ENCODE measurements at places on chromosomes 1 and 21.

DNA sequence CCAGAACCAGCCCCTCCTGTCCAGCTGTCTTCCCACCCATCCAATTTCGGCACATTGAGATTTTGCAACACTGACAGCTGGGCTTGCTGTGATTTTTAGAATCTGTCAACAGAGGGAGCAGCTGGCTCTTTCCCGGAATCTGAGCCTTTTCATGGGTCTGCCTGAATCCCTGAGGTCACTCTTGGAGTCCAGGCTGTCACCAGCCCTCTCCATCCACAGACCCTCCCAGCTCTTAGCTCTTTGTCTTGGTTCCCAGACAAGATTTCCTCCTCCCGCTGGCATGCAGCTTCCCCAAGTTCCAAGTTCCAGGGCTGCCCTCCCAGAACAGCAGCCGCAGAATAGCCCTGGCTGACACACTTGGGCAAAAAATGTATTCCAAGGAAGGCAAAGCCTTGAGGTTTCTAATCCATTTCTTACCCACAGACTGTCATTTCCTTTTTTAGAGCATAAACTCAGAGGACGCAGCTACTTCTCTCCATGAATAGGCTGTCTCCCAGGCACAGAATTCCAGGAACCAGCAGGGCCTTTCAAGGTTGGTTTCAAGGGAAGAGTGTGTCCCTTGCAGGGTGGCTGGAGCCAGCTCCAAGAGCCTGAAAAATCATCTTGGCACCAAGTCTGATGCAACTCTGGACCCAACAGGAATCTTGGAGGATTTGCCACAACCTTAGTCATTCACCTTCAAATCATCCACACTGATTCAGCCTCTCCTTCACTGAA is 7.1 kb upstream of the TMEM61 start:
- peak; percentile 52 for DNase-seq

DNA sequence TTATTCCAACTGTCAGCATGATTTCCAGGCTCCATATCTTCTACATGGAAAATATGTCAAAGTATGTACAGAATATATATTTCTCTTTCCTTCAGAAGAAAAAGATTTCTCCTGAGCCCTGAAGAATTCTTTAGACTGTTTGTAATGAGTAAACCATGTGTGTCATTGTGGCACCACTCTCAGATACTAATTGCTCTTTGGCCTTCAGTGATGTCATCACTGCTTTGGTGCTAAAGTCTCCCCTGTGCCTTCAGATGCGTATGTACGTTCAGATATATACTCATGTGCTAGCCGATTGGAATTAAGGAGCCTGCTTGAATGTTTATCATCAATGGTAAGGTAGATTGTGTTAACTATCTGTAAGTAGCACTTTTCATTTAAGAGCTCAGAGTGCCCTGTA is 20.6 kb upstream of the NBL1 start:
- no peak for DNase-seq

- no peak for DNase-seq
Observed at GRCh38 chr1:183515002-183515689, 42.8 kb downstream of the SMG7 start.

- DNase-seq, result no peak
Observed at GRCh38 chr1:40185951-40186864, 25.0 kb downstream of the RLF start.

DNA sequence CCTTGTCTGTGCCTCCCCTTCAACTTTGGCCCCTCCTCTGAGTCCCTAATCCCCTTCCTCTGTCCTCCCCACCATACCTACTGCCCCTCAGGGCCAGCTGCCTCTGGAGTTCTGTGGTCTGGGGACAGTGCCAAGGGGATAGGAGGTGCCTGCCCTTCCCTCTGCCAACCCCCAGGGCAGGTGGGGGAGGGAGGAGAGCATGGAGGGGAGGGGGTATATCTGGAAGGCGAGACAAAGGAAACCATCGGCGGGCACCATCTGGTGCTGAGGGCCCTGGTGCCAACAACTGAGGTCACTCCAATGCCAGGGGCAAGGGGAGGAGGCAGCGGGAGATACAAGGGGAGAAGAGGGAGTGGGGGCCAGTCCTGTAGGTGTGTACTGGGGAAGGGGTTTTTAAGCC is 9.6 kb downstream of the RAB25 start:
- DNase-seq, result peak; percentile 81

GRCh38 chr1:205275133-205275532 is 46.4 kb downstream of the NUAK2 start:
- no peak for DNase-seq

DNA sequence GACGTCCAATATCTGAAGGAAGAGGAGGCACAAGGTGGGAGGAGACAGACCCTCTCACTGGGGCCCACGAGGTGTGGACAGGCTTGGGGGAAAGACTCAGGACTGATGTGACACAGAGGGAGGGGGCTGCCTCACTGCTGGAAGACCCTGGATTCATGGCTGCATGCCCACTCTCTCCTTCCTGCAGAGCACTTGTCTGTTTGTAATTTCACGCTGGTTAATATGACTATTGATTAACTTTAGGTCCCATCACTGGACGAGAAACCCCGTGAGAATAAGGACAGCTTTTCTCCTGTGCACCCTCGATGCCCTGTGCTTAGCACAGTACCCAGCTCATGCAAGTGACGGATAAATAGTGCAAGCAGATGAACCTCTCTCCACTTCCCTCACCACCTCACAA is 35.1 kb downstream of the CACNA1S start:
- no peak for DNase-seq

- no peak for DNase-seq
Observed at GRCh38 chr21:36717976-36718375, 19.1 kb downstream of the SIM2 start.

GRCh38 chr1:221025956-221026355 is 146.7 kb downstream of the HLX start:
- DNase-seq, result no peak
